Esophagus squamous epithelium (tissue), 5 donors: ENCODE measurements at places on chromosomes 1 and 21. TPM values are rescaled to one million over a fixed set of nuclear protein-coding genes. Genes with fewer than 3 reads are reported as not detected.

Gene DCDC2B
- total RNA-seq, result not detected

Gene ANKRD35
- 12.1 TPM for total RNA-seq

Gene FAM72C
- 0.64 TPM for total RNA-seq

Gene S100A7
- total RNA-seq, result 6,097 TPM

Gene MEX3A
- 0.15 TPM for total RNA-seq

Gene TMEM269
- total RNA-seq, result not detected

Gene CD101
- 2.5 TPM for total RNA-seq

Gene SV2A
- 1.7 TPM for total RNA-seq

Gene CELA3A
- total RNA-seq, result not detected

Gene CLCA2
- total RNA-seq, result 137 TPM

Gene KPRP
- 3.7 TPM for total RNA-seq

Gene PHF13
- 7.6 TPM for total RNA-seq

Gene BNIPL
- 94.8 TPM for total RNA-seq

Gene CALML6
- total RNA-seq, result not detected

Gene SLAMF6
- total RNA-seq, result 1.7 TPM

Gene RGS18
- total RNA-seq, result 4.6 TPM

Gene FCMR
- total RNA-seq, result 0.88 TPM
